ENCODE measurements at places on chromosomes 2 and 18.

- no peak for DNase-seq
Observed at GRCh38 chr18:57957210-57957609, 86.8 kb upstream of the NEDD4L start.

DNA sequence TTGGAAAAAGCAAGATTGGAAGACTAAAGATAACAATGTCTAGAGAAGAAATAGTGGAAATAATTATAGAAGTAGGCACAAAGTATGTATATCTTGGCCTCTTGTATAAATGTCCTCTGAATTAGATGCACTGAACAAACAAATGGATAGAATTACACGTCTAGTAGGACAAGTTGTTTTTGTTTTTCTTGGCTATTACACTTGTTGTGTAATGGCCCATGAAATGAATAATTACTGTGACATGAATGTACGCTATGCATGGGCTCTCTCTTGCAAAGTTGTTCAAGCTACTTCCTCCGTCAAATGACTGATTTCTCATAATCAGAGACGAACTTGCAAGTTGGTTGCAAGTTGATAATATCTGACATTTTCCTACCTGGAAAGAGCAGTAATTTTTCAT, 126.2 kb downstream of the PDE1A start:
- DNase-seq: no peak

DNA sequence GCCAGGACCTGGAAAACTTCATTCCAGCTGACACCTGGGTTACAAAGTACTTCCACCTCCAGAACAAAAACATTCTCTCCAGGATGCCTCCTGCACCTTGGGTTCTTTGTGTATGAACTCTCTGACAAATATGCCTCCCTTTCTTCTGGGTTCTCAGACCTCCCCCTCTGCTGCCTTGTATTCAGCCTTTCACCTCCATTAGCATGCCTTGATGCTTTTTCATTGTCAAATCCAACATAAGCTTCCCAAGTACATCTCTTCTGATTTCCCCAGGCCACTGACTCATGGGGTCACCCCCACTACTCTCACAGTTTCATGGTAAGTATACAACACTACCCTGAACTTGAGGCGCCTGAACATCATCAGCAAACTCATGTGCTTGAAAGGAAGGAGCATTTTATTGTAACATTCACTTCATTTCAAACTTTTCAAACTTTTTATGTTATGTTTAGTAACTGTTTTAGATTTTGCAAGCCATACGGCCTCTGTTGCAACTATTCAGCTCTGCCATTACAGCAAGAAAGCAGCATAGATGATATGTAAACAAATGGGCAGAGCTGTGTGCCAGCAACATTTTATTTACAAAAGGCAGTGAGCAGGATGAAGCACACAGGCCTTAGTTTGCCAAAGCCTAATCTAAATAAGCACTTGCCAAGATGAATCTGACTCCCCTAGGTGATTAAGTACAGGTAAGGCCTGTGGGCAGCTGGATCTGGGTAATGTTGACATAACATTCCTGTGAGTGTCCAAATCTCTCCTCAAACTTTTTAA, 32.5 kb upstream of the MRPS9 start:
- DNase-seq: no peak

DNA sequence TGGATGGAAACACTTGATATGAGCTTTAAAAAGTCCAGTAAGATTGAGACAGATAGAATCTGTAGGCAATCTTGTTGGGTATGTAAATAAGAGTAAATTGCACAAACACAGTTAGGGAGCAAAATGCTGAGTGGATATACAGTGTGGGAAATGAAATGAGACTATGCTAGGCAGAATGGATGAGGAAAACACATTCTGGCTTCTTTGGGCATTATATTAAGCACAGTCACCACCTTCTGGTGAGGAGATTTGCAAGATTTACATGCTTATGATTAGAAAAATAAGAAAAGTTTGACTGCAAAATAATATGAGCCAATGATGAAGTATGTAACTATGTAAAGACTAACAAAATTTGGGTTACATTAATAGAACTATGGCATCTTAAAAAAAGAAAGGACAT, 2165.0 kb upstream of the CELF4 start:
- no peak for DNase-seq

DNA sequence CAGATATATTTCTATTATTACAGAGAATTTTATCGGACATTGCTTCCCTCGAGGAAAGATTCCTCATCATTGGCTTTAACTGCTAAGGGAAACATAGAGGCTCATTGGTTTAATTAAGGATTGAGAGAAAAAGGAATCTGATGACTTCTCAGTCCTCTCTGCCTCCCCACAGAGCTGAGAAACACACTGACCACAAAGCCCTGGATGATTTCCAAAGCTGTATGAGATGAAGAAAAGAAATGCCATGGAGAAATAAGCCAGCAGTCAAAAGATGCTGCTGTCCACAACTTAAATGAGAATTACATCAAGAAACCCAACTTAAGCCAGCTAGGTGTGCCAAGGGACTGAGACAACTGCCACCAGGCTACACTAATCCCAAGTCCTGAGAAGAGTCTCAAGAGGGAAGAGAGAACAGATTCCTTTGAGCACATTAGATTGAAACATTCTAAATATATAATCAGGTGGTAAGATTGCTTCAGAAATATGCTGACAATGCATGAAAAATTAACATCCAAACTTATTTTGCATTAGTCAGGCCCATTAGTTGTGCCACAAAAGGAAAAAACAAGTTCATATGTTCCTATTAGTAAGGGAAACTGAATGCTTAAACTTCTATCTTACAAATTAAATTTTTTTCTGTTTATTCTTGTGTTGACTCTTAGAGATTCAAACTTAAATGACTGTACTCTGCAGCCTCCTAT, 308.1 kb upstream of the CYRIA start:
- DNase-seq: peak; percentile 49
